ENCODE measurements at places on chromosomes 6 and 20. TPM values are rescaled to one million over a fixed set of nuclear protein-coding genes. Genes with fewer than 3 reads are reported as not detected.

DNA sequence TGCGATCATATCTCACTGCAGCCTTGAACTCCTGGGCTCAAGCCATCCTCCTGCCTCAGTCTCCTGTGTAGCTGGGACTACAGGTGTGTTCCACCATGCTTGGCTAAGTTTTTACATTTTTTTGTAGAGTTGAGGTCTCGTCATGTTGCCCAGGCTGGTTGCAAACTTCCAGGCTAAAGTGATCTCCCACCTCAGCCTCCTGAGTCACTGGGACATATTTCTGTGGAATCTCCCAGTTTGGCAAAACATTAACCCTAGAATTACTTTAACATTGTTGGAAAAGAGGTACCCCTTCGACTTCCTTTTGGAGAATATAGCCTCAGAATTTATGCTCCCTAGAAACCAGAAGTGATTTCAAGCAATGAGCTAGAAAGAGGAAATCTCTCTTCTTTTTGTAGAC is 57.2 kb downstream of the SHLD1 start:
- H3K4me1 ChIP-seq: no peaks in the 10 kb centered on the region
- H3K27ac ChIP-seq: no peak overlapping the region
- no peak for DNase-seq
- H3K27me3 ChIP-seq: peaks cover 2% of the 10 kb centered on the region
- no peaks in the 10 kb centered on the region for H3K36me3 ChIP-seq

DNA sequence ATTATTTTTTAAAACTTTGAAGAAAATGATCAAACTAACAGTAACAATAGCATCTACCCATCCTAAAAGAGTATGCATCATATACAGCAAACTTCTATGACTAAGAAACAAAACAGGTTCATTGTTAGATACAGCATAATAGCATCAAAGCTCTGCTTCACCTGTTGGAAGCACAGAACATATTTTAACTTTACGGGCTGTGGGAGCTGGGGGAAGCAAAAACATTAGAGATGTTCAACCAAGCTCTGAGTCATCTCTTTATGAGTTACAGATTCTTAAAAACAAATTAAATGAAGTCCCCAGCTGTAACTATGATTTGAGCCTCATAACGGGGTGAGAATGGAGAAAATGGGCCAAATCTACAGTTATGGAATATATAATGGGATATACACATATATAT is 63.4 kb downstream of the SYNE1 start:
- no peak overlapping the region for H3K4me3 ChIP-seq
- H3K36me3 ChIP-seq: peaks cover 9% of the 10 kb centered on the region
- DNase-seq: peak; percentile 8
- H3K27me3 ChIP-seq: no peaks in the 10 kb centered on the region
- H3K27ac ChIP-seq: no peak overlapping the region
- H3K4me1 ChIP-seq: peaks cover 61% of the 10 kb centered on the region

GRCh38 chr6:42041481-42042053 is 8.8 kb upstream of the TAF8 start:
- no peaks in the 10 kb centered on the region for H3K36me3 ChIP-seq
- H3K27ac ChIP-seq: no peak overlapping the region
- no peak for DNase-seq

GRCh38 chr20:51206032-51206662 is 183.2 kb upstream of the KCNG1 start:
- H3K27ac ChIP-seq: no peak overlapping the region
- H3K4me3 ChIP-seq: no peak overlapping the region
- no peaks in the 10 kb centered on the region for H3K36me3 ChIP-seq
- no peak for DNase-seq
- H3K27me3 ChIP-seq: peaks cover 36% of the 10 kb centered on the region
- no peaks in the 10 kb centered on the region for H3K4me1 ChIP-seq

GRCh38 chr20:15838466-15838865 is 734.8 kb downstream of the KIF16B start:
- H3K4me3 ChIP-seq: no peak overlapping the region
- no peaks in the 10 kb centered on the region for H3K36me3 ChIP-seq
- H3K4me1 ChIP-seq: no peaks in the 10 kb centered on the region
- no peak for DNase-seq
- H3K27ac ChIP-seq: no peak overlapping the region
- H3K27me3 ChIP-seq: no peaks in the 10 kb centered on the region

GRCh38 chr6:119834418-119834817 is 484.9 kb upstream of the MAN1A1 start:
- H3K36me3 ChIP-seq: no peaks in the 10 kb centered on the region
- no peaks in the 10 kb centered on the region for H3K27me3 ChIP-seq

DNA sequence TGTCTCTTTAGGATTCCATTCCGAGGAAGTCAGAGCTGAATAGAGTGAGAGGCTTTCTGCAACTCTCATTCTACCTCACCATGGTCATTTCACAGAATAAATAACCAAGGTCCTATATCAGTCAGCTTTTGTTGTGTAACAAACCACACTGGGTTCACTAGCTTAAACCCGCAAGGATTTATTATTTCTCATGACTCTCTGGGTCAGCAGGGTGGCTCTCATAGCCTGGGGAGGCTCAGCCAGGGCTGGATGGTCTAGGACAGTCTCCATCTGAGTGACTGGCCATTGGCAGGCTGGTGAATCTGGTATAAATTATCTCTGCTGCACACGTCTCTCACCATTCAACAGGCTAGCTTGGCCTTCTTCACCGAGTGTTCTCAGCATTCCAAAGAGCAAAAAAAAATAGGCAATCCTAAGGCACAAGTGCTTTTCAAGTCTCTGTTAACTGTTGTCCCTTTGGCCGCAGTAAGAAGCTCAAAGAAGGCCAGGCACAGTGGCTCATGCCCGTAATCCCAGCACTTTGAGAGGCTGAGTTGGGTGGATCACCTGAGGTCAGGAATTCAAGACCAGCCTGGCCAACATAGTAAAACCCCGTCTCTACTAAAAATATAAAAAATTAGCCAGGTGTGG is 39.7 kb downstream of the ISM1 start:
- H3K4me3 ChIP-seq: no peak overlapping the region
- DNase-seq: no peak
- no peaks in the 10 kb centered on the region for H3K4me1 ChIP-seq
- H3K27me3 ChIP-seq: peaks cover 4% of the 10 kb centered on the region
- H3K27ac ChIP-seq: no peak overlapping the region

DNA sequence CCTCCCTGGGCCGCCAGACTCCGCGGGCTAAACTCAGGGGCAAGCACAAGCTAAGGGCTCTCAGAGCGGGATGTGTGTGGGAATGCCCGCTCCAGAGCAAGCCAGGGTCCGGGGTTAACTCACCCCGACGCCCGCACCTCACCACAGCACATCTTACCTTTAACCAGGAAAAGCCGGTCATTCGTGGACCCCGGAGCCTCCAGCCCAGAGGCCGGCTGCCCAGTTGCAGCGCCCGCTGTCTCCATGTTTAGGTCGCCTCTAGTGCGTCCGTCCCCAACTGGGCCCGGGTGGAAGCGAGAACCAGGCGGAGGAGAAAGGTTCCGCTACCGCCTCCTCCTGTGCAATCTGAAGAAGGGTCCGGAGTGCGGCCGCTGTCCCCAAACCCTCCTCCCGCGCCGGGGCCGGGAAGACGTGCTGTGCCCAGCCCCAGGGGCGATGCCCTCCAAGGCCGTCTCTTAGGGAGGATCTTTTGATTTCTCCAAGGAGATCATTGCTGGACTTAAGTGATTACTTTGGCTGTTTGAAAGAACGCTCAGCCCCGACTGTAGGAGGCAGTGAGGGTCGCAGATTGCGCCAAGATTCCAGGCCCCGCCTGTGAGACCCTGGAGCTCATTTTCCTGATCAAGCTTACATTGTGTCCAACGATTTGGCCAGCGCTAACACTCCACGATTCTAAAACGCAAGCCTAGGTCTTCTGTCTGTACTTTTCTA is at the start of gene TMEM242:
TMEM242 (minus strand) TSS at position 265 of the 711 bp plus-strand sequence; CDS start at position 245, 20 bp downstream.
- peak within 1 kb of the TSS; percentile 92 for H3K4me3 ChIP-seq
- H3K4me1 ChIP-seq: peaks cover 49% of the 10 kb centered on the region
- H3K36me3 ChIP-seq: peaks cover 5% of the 10 kb centered on the region
- H3K27ac ChIP-seq: peak within 1 kb of the TSS; percentile 92
- peak; percentile 90 for DNase-seq

- H3K27ac ChIP-seq: no peak overlapping the region
- H3K27me3 ChIP-seq: peaks cover 4% of the 10 kb centered on the region
- no peaks in the 10 kb centered on the region for H3K36me3 ChIP-seq
- no peak overlapping the region for H3K4me3 ChIP-seq
- peaks cover 46% of the 10 kb centered on the region for H3K4me1 ChIP-seq
- DNase-seq: peak; percentile 40
Observed at GRCh38 chr20:37538003-37538402, 10.3 kb upstream of the BLCAP start.

DNA sequence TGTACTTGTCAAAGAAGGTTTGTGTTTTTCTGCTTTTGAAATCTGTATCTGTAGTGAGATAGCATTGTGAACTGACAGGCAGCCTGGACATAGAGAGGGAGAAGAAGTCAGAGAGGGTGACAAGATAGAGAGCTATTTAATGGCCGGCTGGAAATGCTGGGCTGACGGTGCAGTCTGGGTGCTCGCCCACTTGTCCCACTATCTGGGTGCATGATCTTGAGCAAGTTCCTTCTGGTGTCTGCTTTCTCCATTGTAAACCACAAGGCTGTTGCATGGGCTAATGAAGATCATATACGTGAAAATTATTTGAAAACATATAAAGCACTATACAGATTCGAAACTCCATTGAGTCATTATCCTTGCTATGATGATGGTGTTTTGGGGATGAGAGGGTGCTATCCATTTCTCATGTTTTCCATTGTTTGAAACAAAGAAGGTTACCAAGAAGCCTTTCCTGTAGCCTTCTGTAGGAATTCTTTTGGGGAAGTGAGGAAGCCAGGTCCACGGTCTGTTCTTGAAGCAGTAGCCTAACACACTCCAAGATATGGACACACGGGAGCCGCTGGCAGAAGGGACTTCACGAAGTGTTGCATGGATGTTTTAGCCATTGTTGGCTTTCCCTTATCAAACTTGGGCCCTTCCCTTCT is 18.4 kb downstream of the CD83 start:
- no peak for DNase-seq
- H3K4me3 ChIP-seq: no peak overlapping the region
- peaks cover 6% of the 10 kb centered on the region for H3K27me3 ChIP-seq
- H3K36me3 ChIP-seq: no peaks in the 10 kb centered on the region
- H3K4me1 ChIP-seq: no peaks in the 10 kb centered on the region

- H3K4me3 ChIP-seq: no peak overlapping the region
- H3K36me3 ChIP-seq: peaks cover 14% of the 10 kb centered on the region
- no peak overlapping the region for H3K27ac ChIP-seq
- H3K27me3 ChIP-seq: no peaks in the 10 kb centered on the region
- DNase-seq: no peak
- peaks cover 50% of the 10 kb centered on the region for H3K4me1 ChIP-seq
Observed at GRCh38 chr20:50820515-50821256, 25.8 kb downstream of the BCAS4 start.

GRCh38 chr6:110853754-110854477 is 20.7 kb upstream of the AMD1 start:
- DNase-seq: no peak
- H3K4me1 ChIP-seq: peaks cover 6% of the 10 kb centered on the region
- H3K36me3 ChIP-seq: no peaks in the 10 kb centered on the region
- H3K4me3 ChIP-seq: no peak overlapping the region

DNA sequence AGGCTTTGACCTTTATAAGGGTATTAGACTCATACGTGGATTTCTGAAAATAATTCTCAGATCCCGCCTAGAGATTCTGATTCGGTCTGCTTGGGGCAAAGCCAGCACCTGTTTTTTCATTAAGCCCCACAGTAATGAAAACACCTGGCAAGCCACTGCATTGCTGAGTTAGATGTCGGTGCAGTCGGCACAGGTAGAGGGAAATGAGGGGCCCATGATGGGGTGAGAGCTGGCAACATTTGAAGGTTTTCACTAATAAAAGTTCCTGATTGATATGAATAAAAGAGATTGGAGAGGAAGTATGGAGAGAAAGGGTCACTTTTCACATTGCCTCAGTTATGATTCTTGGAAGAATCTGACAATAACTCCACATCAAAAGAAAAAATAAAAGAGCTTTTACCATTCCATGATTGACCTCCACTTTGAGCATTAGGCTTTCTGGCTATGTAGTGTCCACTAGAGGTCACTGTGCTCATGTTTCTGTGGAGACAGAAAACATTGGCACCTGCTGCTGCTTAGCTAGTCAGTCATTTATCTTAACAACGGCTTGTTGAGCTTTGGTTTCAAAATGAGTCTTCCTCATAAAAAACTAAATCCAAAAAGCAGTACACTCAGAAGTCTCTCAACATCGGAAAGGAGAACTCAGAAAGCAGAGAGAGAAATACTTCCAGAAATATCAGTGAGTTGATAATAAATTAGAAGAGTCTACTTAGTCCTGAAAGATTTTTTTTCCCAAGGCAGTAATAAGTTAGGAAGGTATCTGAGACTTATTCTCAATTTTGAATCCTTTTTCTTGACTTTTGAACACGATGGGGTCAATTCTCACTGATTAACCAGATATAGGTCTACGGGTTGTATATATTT is 53.3 kb upstream of the KLHL31 start:
- H3K36me3 ChIP-seq: no peaks in the 10 kb centered on the region
- H3K4me1 ChIP-seq: peaks cover 6% of the 10 kb centered on the region
- H3K27me3 ChIP-seq: peaks cover 10% of the 10 kb centered on the region
- no peak overlapping the region for H3K27ac ChIP-seq
- DNase-seq: peak; percentile 62

GRCh38 chr6:150940941-150941340 is 75.4 kb downstream of the MTHFD1L start:
- peak overlapping the region; percentile 71 for H3K27ac ChIP-seq
- DNase-seq: no peak
- H3K36me3 ChIP-seq: peaks cover 48% of the 10 kb centered on the region
- H3K4me1 ChIP-seq: peaks cover 10% of the 10 kb centered on the region
- no peak overlapping the region for H3K4me3 ChIP-seq

DNA sequence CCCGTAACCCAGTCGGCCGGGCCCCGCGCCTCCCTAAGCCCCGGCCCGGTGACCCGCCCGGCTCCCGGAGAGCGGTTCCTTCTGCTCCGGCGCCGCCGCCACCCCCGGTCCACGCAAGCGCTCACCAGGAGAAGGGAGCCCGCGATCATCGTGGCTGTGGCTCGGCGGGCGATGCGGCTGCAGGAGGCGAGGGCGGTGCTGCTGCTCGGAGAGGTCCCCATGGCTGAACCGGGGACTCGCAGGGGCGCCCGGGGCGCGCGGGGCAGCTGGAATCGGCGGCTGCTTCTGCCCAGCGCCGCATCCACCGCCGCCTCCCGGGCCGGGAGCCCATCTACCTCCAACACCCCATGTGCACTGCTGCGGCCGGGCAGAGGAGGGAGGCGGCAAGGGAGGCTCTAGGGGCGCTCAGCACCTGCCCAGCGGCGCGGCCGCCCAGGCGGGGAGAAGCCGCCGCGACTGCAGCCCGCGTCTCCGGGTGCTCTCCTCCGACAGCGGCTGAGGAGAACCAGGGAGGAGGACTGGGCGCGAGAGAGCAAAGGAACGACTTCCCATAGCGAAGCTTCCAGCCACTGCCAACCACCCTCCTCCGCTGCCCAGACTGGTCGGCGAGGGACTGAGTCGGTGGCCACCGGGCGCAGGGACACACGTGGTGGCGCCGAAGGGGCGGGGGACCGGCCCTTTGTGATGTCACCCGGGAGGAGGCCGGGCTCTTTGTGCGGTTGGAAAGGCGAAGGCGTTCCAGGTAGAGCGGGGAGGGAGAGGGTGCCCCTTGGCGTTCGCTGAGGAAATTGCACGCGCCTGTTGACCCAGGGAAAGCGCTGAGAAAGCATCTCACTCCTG is at the start of gene TNFRSF21:
TNFRSF21 (minus strand) TSS at position 615 of the 840 bp plus-strand sequence; CDS start at position 221, 394 bp downstream.
- H3K27ac ChIP-seq: no peak within 1 kb of the TSS
- H3K4me1 ChIP-seq: peaks cover 10% of the 10 kb centered on the region
- H3K36me3 ChIP-seq: no peaks in the 10 kb centered on the region
- peak; percentile 86 for DNase-seq
- peak within 1 kb of the TSS; percentile 85 for H3K4me3 ChIP-seq
- peaks cover 16% of the 10 kb centered on the region for H3K27me3 ChIP-seq

GRCh38 chr6:98945311-98946115 is 2.2 kb downstream of the FBXL4 start:
- H3K4me1 ChIP-seq: peaks cover 27% of the 10 kb centered on the region
- no peak for DNase-seq
- peaks cover 5% of the 10 kb centered on the region for H3K27me3 ChIP-seq
- H3K36me3 ChIP-seq: peaks cover 25% of the 10 kb centered on the region

Gene FABP7
- total RNA-seq: not detected

Gene PCSK2
- not detected for total RNA-seq

Gene CDKN1A
- total RNA-seq: 496 TPM

Gene EYA4
- total RNA-seq: not detected

Gene LEMD2
- total RNA-seq: 46.4 TPM

Data from HFFc6 (cell line).